ENCODE measurements at places on chromosomes 4 and X. TPM values are rescaled to one million over a fixed set of nuclear protein-coding genes. Genes with fewer than 3 reads are reported as not detected.

Gene PABPC1L2A
- total RNA-seq = not detected

Gene IL1RAPL2
- not detected for total RNA-seq

Gene NDST4
- total RNA-seq = not detected

Gene ART3
- not detected for total RNA-seq

Gene SULT1B1
- total RNA-seq = 0.59 TPM

Gene PTPN13
- total RNA-seq = 46.9 TPM

Gene LRP2BP
- 0.89 TPM for total RNA-seq

Gene LINC00632
- total RNA-seq = 13.4 TPM

Gene CT45A8
- not detected for total RNA-seq

Gene GUCY1A1
- 0.78 TPM for total RNA-seq

Gene SLC4A4
- total RNA-seq = 22.0 TPM

Gene CFAP99
- total RNA-seq = not detected

Gene ZNF185
- total RNA-seq = 2.4 TPM

Gene SH3D19
- 31.6 TPM for total RNA-seq

Gene ADAM29
- not detected for total RNA-seq

Gene MAGEA1
- not detected for total RNA-seq

Gene CXorf51B
- total RNA-seq = not detected

Gene FGFBP2
- total RNA-seq = not detected

Gene BEX1
- total RNA-seq = 0.89 TPM

Data from smooth muscle cell of the umbilical artery (primary cell).